ENCODE measurements at places on chromosomes 3 and 15.
A peak's percentile ranks its signal among the peaks of the same experiment; 100 is the strongest.

- no peak for DNase-seq
Measured at GRCh38 chr3:71447803-71448202, 135.7 kb downstream of the FOXP1 start.

GRCh38 chr15:39100106-39100660 lies 480.7 kb upstream of the THBS1 start:
- DNase-seq, result no peak

GRCh38 chr15:48992545-48992944 lies 28.8 kb upstream of the SHC4 start:
- DNase-seq, result no peak

- no peak for DNase-seq
Measured at GRCh38 chr3:53080612-53081205, 34.8 kb upstream of the SFMBT1 start.

DNA sequence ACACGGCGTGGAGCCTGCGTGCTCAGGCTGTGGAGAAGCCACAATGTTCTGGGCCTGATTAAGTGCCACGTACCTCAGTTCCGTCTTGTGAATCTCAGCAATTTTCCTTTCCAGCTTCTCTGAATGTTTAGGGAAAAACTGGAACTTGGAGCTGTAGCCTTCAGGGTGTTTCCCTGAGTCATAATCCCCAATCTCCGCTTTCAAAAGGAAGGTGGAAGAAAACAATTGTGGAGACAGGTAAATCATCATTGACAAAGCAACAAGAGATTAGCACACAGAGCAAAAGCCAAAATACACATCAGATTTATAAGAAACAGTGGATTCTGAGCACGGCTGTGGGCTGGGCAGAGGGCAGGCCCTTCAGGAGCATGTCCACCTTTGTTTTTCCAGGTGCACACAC lies 79.0 kb downstream of the WDR76 start:
- DNase-seq, result no peak

- no peak for DNase-seq
Measured at GRCh38 chr15:25741256-25741580, 121.9 kb downstream of the ATP10A start.

DNA sequence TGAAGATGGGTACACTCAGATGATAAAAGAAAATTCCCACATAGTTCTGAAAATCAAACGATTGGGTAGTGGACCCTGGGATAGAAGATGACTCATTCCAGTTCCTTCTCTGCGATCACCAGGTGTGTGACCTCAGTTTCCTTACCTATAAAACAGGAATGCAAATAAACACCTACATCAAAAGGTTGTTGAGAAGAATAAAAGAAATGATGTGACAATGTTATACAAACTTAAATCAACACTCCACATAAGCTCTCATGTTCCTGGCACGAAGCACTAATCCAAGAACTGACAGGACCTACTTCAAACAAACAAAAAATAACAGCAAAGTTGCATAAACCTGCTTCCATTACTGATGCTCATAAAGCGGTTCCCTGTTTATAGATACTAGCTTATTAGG lies 69.2 kb downstream of the RORA start:
- no peak for DNase-seq

GRCh38 chr15:77629070-77630030 lies 3.4 kb downstream of the LINGO1 start:
- DNase-seq, result no peak

DNA sequence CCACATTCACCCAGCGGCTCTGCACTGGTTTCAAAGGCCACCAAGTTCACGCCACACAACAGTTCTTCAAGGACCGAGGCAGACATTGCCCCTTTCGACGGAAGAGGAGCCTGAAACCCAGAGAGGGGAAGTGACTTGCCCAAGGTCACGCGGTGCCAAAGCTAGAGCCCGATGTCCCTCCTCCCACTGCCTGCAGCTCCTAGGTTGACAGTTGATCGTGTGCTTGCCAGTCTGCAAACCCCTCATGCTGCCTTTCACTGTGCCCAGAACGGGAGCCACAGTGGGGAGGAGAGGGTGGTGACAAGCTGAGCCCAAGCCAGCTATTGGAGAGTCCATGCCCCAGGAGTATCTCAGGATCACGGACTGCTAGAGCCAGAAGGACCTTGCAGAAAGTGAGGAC lies 230.9 kb downstream of the XXYLT1 start:
- peak; percentile 12 for DNase-seq

DNA sequence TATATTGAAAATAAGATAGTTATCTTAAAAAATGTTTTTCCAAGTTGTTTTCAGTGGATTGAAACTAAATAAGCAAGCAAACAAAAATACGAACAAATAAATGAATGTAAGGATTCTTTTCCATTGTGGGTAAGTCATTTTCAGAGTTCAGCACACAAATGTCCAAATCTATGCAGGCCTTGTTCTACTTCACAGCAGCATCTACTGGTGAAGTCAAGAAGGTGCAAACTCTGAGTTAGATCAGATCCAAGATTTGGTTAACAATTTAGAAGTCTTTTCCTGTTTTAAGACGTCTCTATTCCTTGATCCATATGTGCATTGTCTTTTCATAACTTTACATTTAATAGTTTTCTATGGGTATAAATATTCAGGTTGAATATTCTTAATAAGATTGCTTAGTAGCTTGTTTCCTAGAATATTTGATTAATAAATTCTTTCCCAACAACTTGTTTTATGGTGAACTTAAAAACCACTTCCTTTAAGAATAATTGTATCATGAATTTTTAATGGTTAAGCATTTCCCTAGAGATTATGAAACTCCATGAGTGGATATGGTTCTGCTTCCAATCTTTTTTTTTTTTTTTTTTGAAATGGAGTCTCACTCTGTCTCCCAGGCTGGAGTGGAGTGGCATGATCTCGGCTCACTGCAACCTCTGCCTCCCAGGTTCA lies 10.5 kb downstream of the PTX3 start:
- no peak for DNase-seq

All from natural killer cell (primary cell).